Stimulated activated CD4-positive, alpha-beta T cell treated with anti-CD3 and anti-CD28 coated beads, TNF-alpha, amount 100 ng/mL, for 4 hours (primary cell): ENCODE measurements at places on chromosomes 16 and 17.

DNA sequence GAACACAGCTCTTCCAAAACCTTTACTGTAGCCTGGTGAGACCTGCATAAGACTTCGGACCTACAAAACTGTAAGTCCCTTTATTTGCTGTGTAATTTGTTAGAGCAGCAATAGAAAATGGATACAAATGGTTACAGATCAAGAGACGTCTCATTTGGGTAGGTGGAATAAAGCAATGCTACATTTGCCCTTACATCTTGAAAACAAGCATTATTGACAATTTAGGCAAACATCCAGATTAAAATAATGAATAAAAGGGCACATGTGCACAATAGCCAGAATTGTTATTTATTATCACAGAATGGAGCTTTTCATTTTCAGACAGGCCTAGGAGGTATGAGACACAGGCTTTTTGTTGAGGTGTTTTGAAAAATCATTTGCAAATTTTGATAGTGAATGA, 222.2 kb upstream of the CPHXL start:
- DNase-seq = no peak

- no peak for DNase-seq
Measured at GRCh38 chr17:17782523-17783115, 54.2 kb downstream of the SREBF1 start.

- DNase-seq = no peak
Measured at GRCh38 chr17:43309505-43310332, 75.9 kb upstream of the RNU2-1 start.

DNA sequence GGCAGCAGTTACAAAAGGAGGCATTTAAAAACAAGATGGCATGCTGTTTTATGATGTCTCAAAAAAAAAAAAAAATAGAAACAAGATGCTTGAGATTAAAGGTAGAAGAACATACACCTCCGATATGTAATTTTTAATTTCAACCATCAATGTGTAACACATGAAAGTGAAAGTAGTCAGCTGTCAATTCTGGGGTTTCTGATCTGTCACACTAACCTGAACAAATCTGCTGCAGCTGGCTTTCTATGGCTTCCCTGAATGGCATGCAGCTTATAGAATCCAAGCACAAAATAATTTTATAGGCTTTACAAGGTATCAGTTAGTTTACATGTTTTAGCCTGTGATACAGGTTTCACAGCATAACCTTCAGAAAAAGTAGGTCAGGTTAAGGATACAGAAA, 13.5 kb downstream of the GLYR1 start:
- no peak for DNase-seq

GRCh38 chr16:51237861-51238378, 86.8 kb upstream of the SALL1 start:
- DNase-seq = no peak

DNA sequence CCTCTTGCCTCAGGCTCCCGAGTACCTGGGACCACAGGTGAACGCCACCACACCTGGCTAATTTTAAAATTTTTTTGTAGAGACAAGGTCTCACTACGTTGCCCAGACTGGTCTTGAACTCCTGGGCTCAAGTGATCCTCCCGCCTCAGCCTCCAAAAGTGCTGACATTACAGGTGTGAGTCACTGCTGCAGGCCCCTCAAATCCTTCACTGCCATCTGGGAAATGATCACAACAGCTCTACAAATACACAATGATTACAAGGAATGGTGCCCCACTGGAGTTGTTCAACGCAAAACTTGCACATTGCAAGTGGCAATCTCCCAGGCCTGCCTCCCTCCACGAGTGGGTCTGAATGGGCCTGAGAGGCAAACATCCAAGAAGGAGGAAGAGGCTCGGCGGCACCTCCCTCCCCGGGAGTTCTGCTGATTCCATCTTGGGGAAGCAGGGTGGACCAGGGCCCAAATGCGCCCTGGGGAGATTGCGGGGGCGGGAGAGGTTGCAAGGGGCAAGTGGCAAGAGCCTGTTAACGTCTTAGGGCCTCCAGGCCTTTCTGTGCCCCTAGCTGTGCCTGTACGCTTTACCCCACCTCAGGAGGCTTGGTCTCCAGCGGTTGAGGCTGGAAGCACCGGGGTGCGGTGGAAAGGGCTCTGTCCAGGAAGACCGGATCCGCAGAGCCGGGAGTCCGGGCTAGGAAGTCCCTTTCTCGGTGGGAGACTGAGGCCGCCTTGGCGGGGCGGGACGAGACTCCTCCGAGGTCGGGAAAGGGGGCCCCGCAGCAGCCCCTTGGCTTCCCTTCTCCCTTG, 656 bp upstream of the IGFBP4 start:
- no peak for DNase-seq

GRCh38 chr16:85582229-85582991, 30.7 kb upstream of the GSE1 start:
- DNase-seq = no peak

DNA sequence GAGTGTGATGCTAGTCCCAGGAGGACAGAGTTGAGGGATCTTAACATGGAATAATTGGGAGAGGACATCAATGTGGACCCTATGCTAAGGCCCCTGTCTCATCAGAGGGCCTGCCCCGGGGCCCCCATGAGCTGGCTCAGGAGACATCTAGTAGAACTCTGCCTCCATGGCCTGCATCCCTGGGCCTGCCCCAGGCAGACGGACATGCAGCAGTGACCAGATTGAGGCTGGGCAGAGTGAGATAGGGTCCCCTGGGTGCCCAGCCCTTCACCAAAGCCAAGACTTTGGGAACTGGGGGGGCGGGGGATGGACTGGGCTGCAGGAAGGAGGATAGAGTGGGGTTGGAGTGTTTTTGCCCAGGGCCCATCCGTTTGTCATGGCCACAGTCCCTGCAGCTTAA, 115.2 kb downstream of the CCDC182 start:
- no peak for DNase-seq

- DNase-seq = no peak
Measured at GRCh38 chr17:76360461-76360860, 6.7 kb upstream of the PRPSAP1 start.

GRCh38 chr16:48284772-48285409, 37.6 kb upstream of the ABCC11 start:
- DNase-seq = no peak

GRCh38 chr17:28081467-28081866, 39.0 kb downstream of the NLK start:
- no peak for DNase-seq

DNA sequence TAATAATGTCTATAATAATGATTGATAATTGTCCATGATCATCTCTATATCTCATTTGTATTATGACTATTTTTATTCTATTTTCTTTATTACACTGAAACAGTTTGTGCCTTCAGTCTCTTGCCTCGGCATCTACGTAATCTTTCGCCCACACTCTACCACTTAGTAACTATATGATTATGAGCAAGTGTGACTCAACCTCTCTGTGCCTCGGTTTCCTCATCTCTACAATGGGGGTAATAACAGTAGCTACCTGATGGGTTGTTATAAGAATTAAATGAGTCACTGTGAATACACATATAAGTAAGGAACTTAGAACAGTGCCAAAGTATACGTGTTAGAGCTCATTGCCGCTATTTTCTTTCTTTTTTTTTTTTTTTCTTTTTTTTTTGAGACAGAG, 3.7 kb upstream of the SLC16A11 start:
- DNase-seq = no peak
